ENCODE measurements at places on chromosomes 1 and 21.

- no peak for DNase-seq
Measured at GRCh38 chr1:2186901-2187300, 7.7 kb downstream of the FAAP20 start.

DNA sequence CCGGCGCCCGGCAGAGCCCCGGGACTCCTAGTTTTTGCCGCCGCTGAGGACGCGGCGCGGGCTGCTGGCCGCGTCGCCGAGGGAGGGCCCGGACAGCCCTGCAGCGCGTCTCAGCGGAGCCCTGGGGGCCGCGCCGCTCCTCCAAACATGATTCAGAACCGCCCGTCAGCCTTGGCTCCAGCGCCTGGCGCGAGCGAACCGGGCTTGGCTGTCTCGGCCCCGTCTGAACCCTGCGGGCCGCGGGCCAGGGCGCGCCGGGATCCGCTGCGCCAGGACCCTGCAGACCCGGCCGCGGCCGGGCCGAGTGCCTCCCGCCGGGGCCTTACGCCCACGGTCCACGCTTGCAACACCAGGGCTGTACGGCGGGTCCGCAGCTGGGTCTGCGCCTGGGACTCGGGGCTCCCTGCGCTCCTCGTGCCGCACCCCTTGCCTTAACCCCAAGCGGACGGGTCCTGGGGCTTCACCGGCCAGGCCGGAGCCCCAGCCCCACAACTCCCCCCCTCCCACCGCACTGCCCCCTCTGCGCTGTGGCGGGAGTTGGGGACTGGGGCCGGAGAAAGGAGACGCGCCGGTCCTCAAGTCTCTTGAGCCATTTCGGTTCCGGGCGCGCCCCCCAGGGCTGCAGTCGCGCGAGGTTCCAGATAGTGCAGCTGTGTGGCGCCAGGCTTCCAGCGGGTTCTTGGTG lies 48.4 kb upstream of the CD34 start:
- peak; percentile 55 for DNase-seq

DNA sequence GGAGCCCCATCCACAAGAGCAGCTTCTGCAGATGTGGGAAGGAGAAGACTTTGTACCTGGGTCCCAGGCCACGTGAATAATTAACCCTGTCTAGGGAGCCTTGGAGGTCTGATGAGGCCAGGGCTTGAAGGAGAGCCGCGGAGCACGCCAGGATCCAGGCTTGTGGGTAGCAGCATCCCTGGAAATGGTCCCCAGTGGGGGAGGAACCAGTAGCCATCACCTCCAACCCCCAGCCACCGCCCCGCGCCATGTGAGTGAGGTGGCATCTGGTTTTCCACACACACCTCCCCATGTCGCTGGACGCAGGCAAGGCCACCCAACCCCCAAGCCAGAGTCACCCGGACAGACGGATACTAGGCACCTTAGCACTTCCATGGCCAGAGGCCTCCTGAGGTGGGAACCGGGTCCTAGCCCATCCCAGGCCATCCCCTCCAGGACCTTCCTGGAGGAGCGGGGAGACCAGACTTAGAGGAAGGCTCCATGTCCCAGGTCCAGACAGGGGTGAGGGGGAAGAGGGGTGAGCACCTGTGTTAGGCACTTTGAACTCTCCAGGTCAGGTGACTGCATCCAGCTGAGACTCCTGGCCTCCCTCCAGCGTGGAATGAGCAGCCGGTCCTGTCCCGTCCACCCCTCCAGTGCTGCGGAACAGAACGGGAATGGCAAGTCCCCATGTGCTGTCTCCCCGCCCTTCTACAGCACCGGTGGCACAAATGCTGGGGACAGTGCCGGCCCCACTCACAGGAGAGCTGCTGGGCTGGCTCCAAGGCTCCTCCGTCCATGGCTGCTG lies 53.2 kb downstream of the RIPK4 start:
- no peak for DNase-seq

GRCh38 chr1:3658231-3658615 lies 5.9 kb downstream of the TP73 start:
- no peak for DNase-seq

GRCh38 chr1:21594501-21594900 lies 74.7 kb downstream of the RAP1GAP start:
- DNase-seq: no peak

- no peak for DNase-seq
Measured at GRCh38 chr1:44542420-44543063, 131.7 kb downstream of the TMEM53 start.

DNA sequence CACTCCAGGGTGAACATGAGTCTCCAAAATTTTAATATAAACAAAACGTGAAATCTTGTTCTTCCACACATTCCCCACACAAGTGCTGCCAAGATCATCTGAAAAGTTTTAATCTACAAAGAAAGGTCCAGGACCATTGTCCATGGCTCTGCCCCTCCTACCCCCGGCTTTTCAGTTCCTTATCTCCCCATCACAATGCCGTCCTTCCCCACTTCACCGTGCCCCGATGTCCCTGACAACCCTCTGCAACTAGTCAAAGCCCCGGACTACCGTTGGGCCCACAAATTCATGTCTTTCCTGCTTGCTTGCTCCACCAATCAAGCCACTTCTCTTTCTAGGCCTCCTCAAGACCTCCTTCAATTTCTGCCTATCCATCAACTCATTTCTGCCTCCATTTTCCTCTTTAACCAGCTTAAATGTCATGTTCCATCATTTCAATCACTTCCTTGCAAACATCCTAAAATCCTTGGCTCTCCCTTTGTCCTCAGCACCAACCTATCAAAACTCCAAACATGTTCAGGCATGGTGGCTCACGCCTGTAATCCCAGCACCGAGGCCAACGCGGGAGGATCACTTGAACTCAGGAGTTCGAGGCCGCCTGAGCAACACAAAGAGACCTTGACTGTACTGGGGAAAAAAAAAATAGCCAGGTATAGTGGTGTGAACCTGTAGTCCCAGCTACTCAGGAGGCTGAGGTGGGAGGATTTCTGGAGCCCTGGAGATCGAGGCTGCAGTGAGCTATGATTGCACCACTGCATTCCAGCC lies 14.0 kb upstream of the BMP8B start:
- no peak for DNase-seq

- DNase-seq: peak; percentile 47
Measured at GRCh38 chr1:25821630-25822091, 1.9 kb downstream of the MTFR1L start.

GRCh38 chr1:39205102-39205780 lies 746 bp downstream of the MACF1 start:
- DNase-seq: peak; percentile 75

GRCh38 chr1:201282931-201283829 lies at the start of gene PKP1:
Gene PKP1 (plus strand): TSS chr1:201283506. CDS start chr1:201283703, 197 bp downstream.
- DNase-seq: peak; percentile 21

GRCh38 chr1:90831910-90832309 lies 114.8 kb upstream of the BARHL2 start:
- no peak for DNase-seq

- DNase-seq: peak; percentile 81
Measured at GRCh38 chr1:245790441-245790840, 635.7 kb downstream of the KIF26B start.

DNA sequence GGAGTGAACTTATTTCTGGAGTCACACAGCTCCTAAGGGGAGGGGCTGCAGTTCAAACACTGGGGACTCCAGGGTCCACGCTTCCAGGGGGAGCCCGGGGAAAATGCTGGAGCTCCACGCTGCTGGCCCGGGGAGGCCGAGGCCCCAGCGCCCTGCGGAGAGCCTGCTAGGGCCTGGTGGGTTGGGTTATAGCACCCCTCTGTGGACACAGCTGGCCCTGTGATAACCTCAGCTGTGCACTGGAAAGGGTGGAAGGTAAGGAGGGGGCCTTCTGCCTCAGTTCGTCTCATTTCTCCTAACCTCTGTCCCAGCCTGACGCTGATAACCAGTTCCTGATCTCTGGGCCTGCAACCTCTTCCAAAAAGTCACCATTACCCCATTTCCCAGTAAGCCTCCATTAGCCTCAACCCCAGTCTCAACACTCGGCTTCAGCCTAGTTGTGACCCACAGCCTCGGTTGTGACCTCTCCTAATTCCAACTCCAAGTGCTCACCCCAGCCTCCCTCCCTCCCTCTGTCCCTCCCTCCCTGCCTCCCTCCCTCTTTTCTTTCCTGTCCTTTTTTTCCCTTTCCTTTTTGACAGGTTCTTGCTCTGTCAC lies 7.1 kb downstream of the NBL1 start:
- DNase-seq: peak; percentile 58

DNA sequence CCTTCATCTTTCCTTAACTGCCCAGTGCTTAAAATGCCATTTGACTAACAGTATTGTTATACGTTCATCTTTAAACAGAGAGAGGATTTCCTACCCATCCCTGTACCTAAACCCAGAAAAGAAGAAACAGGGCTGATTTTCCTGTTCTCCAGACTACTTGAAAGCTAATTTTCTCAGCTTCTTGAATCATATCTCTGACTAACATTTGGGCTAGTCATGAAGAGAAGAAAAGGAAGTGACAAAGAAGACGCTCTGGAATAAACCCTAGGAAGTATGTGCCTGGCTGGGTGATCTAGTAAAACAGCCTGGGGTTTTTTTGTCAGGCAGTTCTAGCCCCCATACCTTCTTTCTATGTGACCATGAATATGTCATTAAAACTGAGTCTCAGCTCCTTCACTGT lies 44.8 kb upstream of the SGIP1 start:
- DNase-seq: peak; percentile 68

- no peak for DNase-seq
Measured at GRCh38 chr1:162025541-162025940, 1.9 kb upstream of the OLFML2B start.

DNA sequence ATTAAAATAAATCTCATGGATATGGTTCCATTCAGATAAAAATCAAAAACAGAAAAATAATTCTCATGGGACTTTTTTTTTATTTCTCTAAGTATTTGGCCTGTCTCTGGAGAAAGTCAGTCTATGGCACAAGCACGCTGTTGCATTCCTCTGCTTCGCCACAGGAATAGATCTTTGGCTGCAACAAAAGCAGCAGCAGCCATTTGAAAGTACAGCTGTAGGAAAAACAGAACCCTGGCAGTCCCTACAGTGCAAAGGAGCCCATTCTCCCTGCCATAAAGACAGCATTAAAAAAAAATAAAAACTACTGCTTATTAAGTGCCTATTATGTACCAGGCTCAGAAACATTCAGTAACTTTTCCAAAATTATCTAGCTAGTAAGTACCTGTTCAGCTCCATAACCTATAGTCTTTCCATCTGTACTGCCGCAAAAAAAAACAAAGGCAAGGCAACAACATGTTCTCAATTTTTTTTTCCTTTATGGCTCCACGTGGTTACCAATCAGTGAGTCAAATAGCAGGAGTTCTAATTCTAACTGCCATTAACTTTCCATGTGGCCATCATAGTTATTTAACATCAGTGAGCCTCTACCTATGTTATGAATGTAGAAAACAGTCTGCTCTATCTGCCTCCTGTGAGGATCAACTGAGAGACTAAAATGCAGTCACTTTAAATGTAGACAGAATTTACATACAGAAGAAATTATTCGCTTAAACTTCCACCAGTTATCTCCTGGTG lies 22.7 kb downstream of the SLC35D1 start:
- peak; percentile 83 for DNase-seq

DNA sequence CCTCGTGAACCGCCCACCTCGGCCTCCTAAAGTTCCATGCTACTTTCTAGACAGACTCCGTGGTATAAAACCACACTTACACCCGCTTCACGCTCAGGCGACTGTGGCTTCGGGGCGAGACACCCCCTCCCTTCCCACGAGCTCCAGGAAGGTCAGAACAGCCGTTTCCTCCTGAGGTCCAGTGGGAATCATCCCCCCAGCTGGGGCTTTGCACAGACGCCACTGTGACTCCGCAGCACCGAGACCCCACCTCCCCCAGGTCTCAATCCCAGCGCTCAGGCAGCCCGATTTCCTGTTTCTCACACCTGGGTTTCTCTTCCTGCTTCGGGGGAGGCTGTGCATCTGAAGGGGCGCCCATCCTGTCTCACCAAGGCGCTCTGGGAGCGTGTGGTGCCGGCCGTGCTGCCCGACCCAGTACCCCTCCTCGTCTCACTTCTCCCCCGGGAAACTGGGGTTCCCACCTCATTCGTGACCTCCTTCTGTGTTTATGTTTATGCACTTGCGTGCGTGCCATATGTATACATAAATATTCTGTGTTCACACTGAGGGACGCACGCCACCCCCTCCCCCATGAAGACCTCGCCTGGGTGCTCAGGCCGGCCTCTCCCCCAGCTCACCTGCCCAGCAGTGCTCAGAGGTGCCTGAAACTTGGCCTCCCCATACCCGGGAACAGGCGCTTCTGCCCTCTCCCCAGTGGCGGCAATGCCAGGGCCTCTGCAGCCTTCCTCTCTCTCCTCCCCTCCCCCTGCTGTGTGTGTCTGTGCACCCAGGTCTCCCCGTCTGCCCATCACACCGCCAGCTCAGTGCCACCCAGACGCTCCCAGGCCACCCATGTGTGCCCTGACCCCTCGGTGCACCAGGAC lies 14.6 kb downstream of the SLC35E2B start:
- no peak for DNase-seq

GRCh38 chr1:51628715-51629590 lies 12.1 kb downstream of the OSBPL9 start:
- DNase-seq: no peak

GRCh38 chr1:81226603-81226928 lies 574.2 kb upstream of the ADGRL2 start:
- no peak for DNase-seq

DNA sequence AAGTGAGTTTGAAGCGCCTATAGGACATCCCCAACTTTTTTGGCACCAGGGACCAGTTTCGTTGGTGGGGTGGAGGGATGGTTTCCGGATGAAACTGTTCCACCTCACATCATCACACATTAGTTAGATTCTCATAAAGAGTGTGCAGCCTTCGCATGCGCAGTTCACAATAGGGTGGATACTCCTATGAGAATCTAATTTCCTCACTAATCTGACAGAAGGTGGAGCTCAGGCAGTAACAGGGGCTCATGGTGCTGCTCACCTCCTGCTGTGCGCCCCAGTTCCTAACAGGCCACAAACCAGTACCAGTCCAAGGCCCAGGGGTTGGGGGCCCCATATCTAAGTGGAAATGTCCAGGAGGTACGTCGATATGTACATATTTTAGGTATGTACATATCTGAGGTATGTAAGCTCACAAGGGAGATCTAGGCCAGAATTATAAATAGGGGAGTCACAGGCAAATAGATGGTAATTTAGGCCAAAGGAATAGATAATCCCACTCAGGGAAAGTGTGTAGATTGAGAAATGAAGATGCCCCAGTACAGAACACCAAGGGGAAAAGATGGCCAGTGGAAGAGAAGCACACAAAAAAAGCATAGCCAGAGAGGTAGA lies 27.5 kb upstream of the RASAL2 start:
- DNase-seq: no peak

GRCh38 chr1:56507925-56508522 lies 71.3 kb downstream of the PLPP3 start:
- no peak for DNase-seq

GRCh38 chr1:110433803-110434202 lies 17.1 kb upstream of the PROK1 start:
- DNase-seq: peak; percentile 9

DNA sequence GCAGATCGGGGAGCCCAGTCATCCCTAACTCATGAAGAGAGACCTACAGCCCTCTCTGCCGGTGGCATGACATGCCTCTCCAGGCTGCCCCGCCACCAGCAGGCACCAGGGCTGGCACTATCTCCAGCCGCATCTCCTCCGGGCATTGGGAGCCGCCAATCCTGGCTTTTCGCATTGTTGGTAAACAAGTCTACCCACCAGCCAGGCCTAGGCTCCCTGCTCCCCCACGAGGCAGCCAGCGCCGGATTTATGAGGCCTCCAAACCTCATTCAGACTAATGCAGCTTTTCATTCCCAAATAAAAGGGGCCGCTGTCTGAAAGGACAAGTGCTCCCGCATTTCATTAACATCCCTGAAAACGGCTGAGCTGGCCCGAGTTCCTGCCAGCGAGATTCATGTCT lies 3.4 kb upstream of the GRIK3 start:
- no peak for DNase-seq

- DNase-seq: no peak
Measured at GRCh38 chr1:76713535-76713934, 153.7 kb upstream of the ST6GALNAC5 start.

GRCh38 chr21:42469272-42469671 lies 26.8 kb downstream of the RSPH1 start:
- DNase-seq: no peak
